ENCODE measurements at places on chromosomes 3 and 15.

- DNase-seq, result no peak
These were observed 533.7 kb upstream of the ATP11B start for GRCh38 chr3:182259579-182259978.

- DNase-seq, result no peak
These were observed 44.6 kb downstream of the CA12 start for GRCh38 chr15:63337046-63337445.

- no peak for DNase-seq
These were observed 44.3 kb upstream of the TLE3 start for GRCh38 chr15:70142072-70142321.

- no peak for DNase-seq
These were observed 160.7 kb upstream of the MCTP2 start for GRCh38 chr15:94070356-94071295.

- DNase-seq, result no peak
These were observed 65.3 kb downstream of the IGF2BP2 start for GRCh38 chr3:185759512-185759911.

GRCh38 chr3:13584427-13584891, 35.5 kb downstream of the FBLN2 start:
- no peak for DNase-seq

- no peak for DNase-seq
These were observed 3.4 kb upstream of the RFTN1 start for GRCh38 chr3:16516695-16517481.

DNA sequence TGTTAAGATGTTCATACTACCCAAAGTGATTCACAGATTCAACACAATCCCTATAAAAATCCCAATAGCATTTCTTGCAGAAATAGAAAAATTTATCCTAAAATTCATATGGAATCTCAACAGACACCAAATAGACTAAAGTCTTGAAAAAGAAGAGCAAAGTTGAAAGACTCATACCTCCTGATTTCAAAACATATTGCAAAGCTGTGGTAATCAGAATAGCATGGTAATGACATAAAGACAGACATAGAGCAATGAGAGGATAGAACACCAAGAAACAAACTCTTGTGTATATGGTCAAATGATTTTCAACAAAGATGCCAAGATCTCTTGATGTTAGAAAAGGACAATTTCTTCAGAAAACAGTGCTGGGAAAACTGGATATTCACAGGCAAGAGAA, 8.3 kb downstream of the GLB1 start:
- no peak for DNase-seq

DNA sequence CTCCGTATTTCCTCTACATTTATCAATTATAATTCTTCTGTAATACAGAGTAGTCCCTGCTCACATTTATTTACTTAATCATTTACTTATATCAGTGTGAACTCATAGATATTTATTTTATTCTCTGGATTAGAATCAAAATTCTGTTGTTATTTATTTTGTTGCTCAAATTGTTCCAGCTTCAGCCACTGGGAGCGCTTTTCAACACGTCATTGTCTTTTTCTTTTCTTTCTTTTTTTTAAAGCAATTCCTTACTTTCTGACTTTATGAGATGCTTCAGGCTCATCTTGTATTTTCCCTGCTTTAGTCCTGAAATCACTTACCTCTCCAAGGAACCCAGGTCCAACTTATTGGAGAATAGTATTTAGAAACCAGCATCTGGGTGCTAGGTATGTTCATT, 53.4 kb downstream of the GLCE start:
- no peak for DNase-seq

DNA sequence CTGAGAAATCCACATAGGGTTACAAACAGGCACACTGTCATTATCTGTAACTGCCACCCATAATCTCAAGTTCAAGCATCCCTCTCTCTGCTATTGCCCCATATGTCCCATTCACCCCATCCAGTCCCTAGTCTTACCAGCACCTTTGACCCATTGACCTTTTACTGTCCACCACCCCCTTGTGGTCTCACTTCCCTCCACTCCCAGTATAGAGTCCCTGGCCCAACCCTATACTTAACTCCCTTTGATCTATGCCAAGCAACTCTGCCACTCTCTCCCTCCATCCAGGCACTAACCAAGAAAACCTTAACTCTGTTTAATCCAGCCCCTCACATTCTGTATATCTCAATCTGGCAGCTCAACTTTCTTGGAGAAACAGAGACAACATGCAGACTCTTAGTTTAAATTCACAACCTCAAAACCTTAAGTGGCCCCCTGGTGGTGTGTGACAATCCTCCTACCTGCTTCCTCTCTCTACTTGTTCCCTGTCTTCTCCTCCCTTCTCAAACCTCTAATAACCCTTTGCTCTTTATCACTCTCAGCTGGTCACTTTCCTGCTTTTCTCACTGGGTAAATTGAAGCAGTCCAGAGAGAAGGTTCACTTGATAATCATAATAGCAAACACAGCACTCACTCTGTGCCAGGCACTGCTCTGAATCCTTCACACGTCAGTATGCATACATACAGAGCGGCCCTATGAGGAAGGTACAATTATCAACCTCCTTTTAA, 162.7 kb downstream of the STT3B start:
- DNase-seq, result no peak

- no peak for DNase-seq
These were observed 44.2 kb upstream of the C2CD4B start for GRCh38 chr15:62209322-62209721.

DNA sequence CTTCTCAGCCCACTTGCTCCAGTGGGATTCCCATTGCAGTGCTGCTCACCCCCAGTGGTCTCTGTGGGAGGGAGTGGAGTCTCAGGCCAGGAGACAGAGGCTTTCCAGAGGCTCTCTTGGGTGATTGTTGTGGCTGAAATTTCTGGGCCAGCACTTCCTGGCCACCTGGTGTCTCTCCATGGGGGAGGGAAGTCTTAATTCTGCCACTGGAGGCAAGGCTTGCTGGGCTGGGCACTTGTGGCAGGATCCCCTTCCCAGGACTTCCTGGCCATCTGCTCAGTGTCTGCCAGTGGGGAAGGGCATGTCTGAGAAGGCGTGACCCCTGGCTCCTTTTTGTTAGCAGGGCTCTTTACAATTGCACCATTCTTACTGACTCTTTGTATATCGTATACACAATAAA, 351.8 kb downstream of the GABRB3 start:
- no peak for DNase-seq

GRCh38 chr3:40369716-40370115, 17.3 kb upstream of the ENTPD3 start:
- DNase-seq, result no peak

- DNase-seq, result no peak
These were observed 361.0 kb downstream of the FHIT start for GRCh38 chr3:60890226-60890625.

- DNase-seq, result no peak
These were observed 7.7 kb downstream of the CXCR6 start for GRCh38 chr3:45950686-45951600.

- DNase-seq, result no peak
These were observed 115.2 kb downstream of the TIGIT start for GRCh38 chr3:114408736-114409670.

GRCh38 chr15:25242957-25243799, 195.6 kb downstream of the UBE3A start:
- no peak for DNase-seq

DNA sequence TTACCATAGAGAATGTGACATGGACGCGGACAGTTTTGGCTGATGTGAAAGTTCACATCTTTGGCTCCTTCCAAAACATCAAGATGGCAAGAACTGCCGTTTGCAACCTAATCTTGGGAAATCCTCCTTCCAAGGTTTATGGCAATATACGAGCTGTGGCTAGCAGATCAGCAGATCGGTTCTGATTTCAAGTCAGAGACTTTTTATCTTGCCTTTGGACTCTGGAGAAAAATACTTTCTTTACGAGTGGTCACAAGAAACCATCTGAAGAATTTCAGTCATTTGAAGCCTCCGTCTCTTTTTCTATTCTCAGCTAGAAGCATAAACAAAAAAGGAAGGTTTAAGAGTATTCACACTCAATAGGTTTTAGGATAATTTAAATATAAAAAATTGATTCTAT, 153.5 kb upstream of the MEIS2 start:
- DNase-seq, result no peak

DNA sequence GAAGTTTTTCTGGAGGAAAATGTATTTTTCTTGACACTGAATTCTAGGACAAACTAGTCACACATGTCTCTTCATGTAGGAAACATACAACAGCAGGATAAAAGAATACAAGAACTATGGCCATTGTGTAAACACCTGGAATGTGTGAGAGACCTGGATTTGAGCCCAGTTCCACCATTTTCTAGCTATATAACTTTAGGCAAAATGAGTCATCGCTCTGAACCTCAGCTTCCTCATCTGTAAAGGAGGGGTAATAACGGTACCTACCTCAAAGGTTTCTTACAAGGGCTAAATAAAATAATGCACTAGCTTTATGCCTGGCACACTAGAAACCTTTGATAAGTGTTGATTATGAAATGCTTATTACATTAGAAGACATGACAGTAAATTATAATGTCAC, 57.8 kb downstream of the RIOX2 start:
- no peak for DNase-seq

DNA sequence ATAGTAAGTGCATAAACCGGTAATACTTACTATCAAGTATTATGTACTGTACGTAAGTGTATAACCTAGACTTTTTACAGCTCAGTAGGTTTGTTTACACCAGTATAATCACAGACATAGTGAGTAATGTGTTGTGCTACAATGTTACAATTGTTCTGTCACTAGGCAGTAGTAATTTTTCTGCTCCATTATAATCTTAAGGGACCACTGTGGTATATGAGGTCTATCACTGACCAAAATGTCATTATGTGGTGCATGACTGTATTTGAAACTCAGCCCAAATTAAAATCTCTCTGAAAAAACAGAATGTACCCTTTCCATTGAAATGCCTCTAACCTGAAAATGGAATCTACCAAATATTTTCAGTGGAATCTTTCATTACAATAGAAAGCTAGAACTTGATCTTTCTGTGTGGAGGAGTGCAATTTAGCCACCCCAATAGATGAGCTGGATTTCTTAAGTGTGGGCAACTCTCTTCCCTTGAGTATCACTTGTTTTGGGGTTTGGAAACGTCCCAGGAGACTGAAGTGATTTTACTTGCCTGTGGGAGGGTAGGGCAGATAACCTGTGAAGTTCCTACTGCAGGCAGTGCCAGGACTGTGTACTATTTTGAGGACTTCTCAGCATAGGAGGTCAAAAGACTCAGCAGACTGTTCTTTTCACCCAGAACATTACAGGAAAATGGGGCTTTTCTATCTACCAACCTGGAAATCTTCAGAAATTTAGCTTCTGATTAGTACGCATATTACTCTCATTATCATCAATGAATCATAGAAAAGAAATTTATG, 50.9 kb downstream of the FAM98B start:
- no peak for DNase-seq
